Lower leg skin (tissue), 4 donors: ENCODE measurements at places on chromosomes 7 and 10. TPM values are rescaled to one million over a fixed set of nuclear protein-coding genes. Genes with fewer than 3 reads are reported as not detected.

GRCh38 chr10:73494213-73494612 lies 1.6 kb downstream of the PPP3CB start:
- DNase-seq: no peak

- DNase-seq: no peak
These were observed 15.3 kb downstream of the POT1 start for GRCh38 chr7:124914298-124914697.

- DNase-seq: no peak
These were observed 10.8 kb upstream of the ST7 start for GRCh38 chr7:116942504-116942903.

DNA sequence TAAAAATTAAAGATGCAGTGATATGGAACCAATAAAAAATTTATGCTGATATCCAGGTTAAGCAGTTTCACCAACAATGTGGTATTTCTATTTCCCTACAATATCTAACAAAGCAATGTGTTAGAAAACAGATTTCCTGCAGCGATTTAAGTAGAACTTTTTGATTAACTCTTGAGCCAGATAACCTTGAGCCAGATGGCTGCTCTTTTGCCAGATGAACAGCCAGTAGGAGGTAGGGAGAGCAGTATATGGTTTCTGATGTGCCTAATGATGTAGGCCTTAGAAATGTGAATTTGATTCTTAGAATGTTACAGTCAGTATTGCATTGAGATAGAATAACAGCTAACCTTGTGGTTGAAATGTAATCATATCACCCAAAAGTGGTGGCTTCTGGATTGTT lies 31.1 kb downstream of the STAMBPL1 start:
- DNase-seq: no peak

- DNase-seq: no peak
These were observed 473 bp upstream of the GPER1 start for GRCh38 chr7:1087465-1087814.

DNA sequence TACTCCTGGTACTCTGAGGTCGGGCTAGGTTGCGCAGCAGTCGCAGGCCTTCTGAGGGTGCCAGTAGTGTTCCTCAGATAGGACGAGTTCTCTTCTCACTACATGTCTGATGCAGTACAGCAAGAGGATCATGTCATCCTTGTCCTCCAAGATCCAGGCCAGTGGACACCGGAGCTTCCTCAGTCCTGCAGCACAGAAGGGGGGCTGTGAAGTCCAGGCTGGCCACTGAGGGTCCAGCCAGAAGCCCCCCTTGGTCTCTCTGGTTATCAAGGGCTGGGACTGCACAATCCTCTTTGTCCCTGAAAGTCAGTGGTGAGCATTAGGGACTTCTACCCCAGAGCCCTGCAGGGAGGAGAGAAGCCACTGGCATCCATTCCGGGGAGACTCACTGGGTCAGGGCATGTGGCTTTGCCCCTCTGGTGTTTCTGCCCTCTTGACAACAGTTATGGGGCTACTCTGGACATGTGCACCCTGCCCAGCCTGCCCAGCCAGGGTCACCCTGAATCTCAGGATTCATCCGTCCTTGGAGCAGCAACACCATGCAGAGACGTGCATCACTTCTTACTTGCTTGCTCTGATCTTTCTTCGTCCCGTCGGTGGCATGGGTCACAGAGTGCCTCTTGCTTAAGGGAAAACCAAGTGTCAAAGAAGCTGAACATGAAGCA lies 125.7 kb downstream of the ADCY1 start:
- no peak for DNase-seq

DNA sequence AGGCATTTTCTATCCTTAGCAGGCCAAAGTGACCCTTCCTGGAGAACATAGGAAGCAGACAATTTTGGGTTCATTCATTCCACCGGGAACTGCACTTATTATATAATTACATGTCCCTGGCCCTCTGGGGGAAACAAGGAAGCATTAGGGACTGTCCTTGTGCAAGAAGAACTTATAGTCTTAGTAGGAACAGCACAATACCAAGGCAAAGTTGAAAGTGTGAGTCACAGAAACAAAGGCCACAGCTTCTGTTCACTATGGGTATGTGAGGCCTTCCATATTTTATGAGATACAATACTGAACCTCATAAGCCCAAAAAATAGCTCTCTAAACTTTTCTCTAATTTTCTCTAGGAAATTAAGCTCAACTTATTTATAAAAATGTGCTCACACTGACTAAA lies 18.4 kb upstream of the AKR1B10 start:
- DNase-seq: no peak

Gene PPP1R17
- not detected for total RNA-seq

Gene NODAL
- total RNA-seq: not detected

Gene IDI2
- not detected for total RNA-seq

Gene CTAGE8
- total RNA-seq: 3.1 TPM

Gene LOXL4
- total RNA-seq: 1.8 TPM

Gene IKZF1
- 5.3 TPM for total RNA-seq

Gene MRLN
- total RNA-seq: not detected
